Activated T-cell treated with anti-CD3 and anti-CD28 coated beads, Interleukin-2, amount 50 U/mL, for 72 hours (primary cell): ENCODE measurements at places on chromosomes 3 and 15. TPM values are rescaled to one million over a fixed set of nuclear protein-coding genes. Genes with fewer than 3 reads are reported as not detected.

DNA sequence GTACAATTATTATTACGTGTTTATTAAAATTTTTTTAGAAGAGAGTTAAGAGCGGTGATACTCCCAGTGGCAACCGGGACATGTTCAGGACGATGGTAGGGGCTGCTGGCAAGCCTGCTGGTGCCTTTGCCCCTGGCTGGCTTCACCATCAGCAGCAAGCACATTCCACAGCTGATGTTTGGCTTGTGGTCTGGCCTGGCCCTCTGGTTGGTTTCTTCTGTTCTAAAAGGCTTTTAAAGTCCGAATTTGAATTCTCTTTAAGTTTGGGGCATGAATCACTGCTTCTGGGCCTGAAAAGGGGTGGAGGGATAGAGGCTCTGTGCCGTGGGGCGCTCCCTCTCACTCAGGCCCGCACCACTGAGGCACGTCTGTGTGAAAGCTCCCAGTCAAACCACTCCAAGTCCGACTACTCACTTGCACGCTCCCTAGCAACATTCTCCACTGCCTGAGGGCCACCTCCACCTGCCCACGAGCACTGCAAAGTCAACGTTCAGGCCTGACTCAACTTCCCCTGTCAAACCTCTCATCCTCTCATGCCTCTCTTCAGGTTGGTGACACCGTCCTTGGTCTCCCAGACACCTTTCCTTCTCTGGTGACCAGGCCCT lies 10.1 kb downstream of the ITGA11 start:
- H3K27ac ChIP-seq = no peak overlapping the region
- no peak for DNase-seq
- H3K36me3 ChIP-seq = no peaks in the 10 kb centered on the region
- H3K27me3 ChIP-seq = peaks cover under 1% of the 10 kb centered on the region

- no peaks in the 10 kb centered on the region for H3K4me1 ChIP-seq
- no peak overlapping the region for H3K4me3 ChIP-seq
- no peaks in the 10 kb centered on the region for H3K27me3 ChIP-seq
- H3K36me3 ChIP-seq = no peaks in the 10 kb centered on the region
- no peak for DNase-seq
Observed at GRCh38 chr3:141650783-141651182, 87.3 kb upstream of the RNF7 start.

DNA sequence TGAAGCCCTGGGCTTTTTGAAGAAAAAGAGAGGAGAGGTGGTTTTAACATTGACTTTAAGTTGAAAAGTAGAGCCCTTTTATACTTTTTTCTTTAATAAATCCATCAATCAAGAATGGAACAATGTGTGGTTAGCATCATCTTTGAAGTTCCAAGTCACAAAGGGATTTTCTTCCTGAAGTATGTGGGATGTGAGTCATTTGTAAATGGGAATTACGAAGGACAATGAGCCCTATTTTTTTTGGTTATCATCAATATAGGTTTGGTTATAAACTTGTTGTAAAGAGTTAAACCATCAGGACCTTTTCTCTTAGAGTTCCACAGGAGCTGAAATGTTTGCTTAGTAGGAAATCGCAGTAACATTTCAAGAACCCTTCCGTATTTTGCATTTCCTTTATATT lies 38.3 kb downstream of the PIK3CA start:
- no peaks in the 10 kb centered on the region for H3K27me3 ChIP-seq
- no peak overlapping the region for H3K27ac ChIP-seq
- peaks cover 17% of the 10 kb centered on the region for H3K4me1 ChIP-seq
- H3K36me3 ChIP-seq = no peaks in the 10 kb centered on the region

GRCh38 chr3:72597756-72598195 lies 250.5 kb downstream of the SHQ1 start:
- H3K36me3 ChIP-seq = no peaks in the 10 kb centered on the region
- no peak overlapping the region for H3K4me3 ChIP-seq
- peaks cover 10% of the 10 kb centered on the region for H3K27me3 ChIP-seq
- H3K27ac ChIP-seq = no peak overlapping the region
- H3K4me1 ChIP-seq = peaks cover 6% of the 10 kb centered on the region
- no peak for DNase-seq

- peak; percentile 89 for DNase-seq
- H3K27ac ChIP-seq = peak overlapping the region; percentile 80
- peaks cover 7% of the 10 kb centered on the region for H3K36me3 ChIP-seq
Observed at GRCh38 chr3:122146466-122146865, 37.0 kb upstream of the CASR start.

DNA sequence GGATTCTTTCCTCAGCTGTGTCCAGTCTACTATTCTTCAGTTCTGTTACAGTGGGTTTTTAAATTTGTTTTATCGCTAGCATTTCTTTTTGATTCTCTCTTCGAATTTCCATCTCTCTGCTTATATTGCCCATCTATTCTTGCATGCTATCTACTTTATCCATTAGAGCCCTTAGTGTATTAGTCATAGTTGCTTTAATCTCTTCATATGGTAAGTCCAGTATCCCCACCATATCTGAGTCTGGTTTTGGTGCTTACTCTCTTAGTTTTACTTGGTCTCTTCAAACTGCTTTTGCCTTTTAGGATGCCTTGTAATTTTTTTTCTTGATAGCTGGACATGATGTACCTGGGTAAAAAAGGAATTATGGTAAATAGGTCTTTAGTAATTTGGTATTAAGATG lies 9.1 kb downstream of the TIMMDC1 start:
- H3K4me1 ChIP-seq = peaks cover 34% of the 10 kb centered on the region
- H3K36me3 ChIP-seq = peaks cover 26% of the 10 kb centered on the region

- H3K27ac ChIP-seq = no peak overlapping the region
- peak; percentile 82 for DNase-seq
- H3K4me3 ChIP-seq = peak overlapping the region; percentile 67
- H3K36me3 ChIP-seq = no peaks in the 10 kb centered on the region
- peaks cover 42% of the 10 kb centered on the region for H3K4me1 ChIP-seq
Observed at GRCh38 chr3:143121241-143122088, 1.9 kb downstream of the CHST2 start.

The IMPG2 gene
- 0.82 TPM for total RNA-seq

The SMCO1 gene
- not detected for total RNA-seq

The CYP8B1 gene
- total RNA-seq = not detected

The LTF gene
- total RNA-seq = not detected

The SLC7A14 gene
- not detected for total RNA-seq
